ENCODE measurements at places on chromosomes 11 and 22. TPM values are rescaled to one million over a fixed set of nuclear protein-coding genes. Genes with fewer than 3 reads are reported as not detected.

APOBEC3B gene
- total RNA-seq = not detected

PKP3 gene
- 681 TPM for total RNA-seq

PKDREJ gene
- 0.15 TPM for total RNA-seq

MAP6 gene
- 13.9 TPM for total RNA-seq

OR52E8 gene
- total RNA-seq = not detected

GRCh38 chr22:17938484-17938924 lies 85.9 kb downstream of the MICAL3 start:
- DNase-seq = no peak

GRCh38 chr22:25816522-25817059 lies 74.6 kb downstream of the MYO18B start:
- DNase-seq = no peak

Data from lower leg skin (tissue), 4 donors.